ENCODE measurements at places on chromosomes 1 and 21.

DNA sequence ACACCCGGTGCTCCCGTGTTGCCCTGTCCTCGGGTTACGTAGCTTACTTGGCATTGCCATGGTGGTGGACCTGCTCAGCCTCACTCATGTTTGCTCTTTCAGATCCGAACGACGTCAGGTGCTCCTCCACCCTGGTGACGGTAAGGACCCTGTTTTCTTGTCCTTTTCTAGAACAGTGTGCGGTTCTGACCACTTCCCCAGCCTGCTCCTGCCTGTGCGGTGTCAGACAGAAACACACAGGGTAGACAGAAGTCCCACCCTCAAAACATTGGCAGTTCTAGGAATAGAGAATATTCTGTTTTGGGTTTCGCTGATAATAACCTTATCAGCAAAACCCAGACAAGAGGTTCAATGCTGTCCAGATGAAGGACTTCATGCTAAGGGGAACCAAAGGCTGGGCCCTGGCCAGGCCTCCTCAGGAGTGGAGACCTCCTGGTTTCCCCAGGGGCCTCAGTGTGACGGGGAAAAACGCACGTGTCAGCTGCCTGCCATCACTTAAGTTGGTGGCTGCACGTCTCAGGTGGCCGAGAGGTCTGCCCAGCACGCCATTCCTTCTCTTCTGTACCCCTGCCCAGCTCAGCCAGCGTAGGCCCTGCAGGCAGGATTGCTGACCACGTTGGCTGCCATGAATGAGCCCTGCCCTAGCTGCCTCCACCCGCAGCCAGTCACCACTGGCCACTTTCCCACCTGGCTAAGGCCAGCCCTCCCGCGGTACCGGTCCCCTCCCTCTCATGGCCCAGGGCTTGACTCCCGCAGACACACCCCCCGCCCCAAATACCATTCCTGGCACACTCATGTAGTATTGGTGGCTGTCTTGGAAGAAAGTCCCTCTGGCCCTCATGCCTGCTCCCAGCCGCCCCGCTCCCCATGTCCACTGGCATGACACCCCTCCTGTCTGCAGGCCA, 33.6 kb downstream of the SLC37A1 start:
- DNase-seq, result no peak

DNA sequence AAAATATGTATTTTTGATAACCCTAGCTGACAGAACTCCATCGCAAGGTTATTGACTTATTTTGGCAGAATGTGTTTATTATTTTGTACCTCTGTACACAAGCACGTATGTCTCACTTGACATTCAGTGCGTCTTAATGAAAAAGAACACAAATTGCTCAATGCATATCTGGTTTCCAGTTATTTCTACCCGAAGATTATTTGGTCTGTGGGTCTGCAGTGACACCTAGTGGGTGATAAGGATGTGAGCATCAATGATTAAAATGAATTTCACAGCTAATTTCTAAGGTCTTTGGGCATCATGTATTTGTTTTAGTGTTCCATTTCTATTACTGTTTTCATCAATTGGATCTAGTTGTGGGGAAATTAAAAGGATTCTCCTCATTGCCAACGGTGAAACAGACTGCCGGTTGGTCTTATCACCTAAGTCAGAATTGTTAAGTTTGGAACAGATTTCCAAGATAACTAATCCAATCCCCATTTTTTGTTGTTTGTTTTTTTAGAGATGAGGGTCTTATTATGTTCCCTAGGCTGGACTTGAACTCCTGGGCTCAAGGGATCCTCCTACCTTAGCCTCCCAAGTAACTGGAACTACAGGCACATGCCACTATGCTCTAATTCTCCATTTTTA, 13.9 kb downstream of the DDX20 start:
- DNase-seq, result peak; percentile 34

DNA sequence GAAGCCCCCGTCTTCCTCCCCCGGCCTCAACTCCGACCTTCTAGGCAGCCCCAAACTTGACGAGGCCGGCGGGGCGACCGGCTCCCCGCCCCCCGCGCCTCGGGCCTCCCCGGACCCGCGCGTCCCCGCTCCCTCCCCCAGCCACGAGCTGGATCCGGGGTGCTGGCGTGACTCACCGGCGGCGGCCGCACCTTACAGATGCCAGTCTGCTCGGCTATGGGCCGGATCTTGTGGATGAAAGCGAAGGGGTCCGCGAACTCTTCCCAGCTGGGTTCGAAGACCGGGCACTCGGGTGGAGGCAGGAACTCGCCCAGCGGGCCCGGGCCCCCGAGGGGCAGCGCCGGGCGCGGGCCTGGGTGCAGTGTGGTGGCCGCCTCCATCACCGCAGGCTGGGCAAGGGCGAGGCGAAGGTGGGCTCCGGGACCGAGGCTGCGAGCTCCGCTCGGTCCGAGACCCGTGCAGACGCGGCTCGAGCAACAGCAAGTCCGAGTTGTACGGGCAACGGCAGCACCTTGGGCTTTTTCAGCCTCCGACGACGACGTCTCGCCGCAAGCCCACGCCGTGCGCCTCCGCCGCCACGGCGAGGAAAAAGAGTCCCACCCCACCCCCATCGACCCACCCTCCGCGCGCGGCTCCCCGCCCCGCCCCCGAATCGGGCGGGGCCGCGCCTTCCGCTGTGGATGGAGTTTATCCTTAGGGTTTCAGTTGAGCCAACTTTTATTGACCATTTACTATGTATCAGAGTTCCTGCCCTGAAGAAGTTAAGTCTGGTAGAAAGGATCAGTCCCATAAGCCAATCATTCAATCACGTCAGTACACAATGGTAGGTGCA, at the start of gene KDM5B:
TSS of gene KDM5B (minus strand) at position 496 of the 832 bp plus-strand sequence. CDS start at position 380, 116 bp downstream.
- no peak for DNase-seq

- no peak for DNase-seq
Observed at GRCh38 chr1:6794164-6794563, 8.9 kb downstream of the CAMTA1 start.

- DNase-seq, result no peak
Observed at GRCh38 chr1:181111559-181111958, 23.1 kb downstream of the IER5 start.

DNA sequence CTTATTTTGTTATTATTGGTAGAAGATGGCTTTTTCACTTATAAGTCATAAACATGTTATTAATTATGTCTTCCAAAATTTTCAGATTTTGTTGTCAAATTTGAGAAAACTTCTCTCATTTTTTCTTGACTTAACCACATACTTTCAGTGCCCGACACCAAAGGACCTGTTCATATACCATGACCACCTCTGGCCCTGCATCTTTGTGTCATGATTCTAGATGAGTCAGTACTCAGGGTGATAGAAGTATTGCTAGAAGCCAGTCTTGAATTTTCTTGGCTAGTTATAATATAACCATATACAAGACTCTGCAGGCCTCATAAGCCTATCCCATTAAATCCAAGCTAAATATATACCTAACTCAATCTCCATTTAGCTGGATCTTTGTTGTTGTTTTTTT, 35.4 kb upstream of the DPH5 start:
- DNase-seq, result no peak

GRCh38 chr21:31732597-31733550, 956 bp upstream of the SCAF4 start:
- DNase-seq, result no peak

DNA sequence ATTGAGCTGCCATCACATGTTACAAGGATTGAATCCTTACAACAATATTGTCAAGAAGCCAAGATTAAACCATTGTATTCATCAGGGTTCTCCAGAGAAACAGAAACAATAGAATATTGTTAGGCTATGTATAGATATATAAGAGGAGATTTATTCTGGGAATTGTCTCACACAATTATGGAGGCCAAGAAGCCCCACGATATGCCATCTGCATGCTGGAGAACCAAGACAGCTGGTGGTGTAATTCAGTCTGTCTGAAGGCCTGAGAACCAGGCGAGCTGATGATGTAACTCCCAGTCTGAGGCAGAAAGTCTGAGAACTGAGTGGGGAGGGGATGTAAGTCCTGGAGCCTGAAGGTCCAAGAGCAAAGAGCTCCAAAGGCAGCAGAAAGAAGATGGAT, 14.5 kb upstream of the TTF2 start:
- no peak for DNase-seq

DNA sequence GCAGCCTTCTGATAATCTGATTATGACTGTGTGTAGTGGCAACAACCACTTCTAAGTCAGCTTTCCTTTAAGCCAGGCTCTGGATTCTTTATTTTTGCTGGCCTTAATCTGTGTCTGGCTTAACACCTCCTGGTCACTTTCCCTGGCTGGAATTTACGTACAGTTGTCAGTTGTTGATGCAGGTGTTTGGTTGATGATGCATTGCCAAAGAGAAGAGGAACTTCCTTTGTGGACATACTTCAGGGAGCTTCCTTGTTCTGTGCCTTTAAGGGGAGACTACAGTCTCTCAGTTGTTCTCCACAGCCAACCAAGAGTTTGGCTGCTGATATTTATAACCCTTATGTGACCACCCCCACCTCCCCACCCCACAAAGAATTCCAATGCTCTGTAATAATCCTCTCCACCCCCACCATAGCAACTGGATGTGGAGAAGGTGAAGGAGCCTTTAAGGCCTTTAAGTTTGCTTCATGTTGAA, 96.0 kb upstream of the BMP8A start:
- DNase-seq, result peak; percentile 89

- no peak for DNase-seq
Observed at GRCh38 chr1:77354536-77354935, 72.7 kb downstream of the AK5 start.

DNA sequence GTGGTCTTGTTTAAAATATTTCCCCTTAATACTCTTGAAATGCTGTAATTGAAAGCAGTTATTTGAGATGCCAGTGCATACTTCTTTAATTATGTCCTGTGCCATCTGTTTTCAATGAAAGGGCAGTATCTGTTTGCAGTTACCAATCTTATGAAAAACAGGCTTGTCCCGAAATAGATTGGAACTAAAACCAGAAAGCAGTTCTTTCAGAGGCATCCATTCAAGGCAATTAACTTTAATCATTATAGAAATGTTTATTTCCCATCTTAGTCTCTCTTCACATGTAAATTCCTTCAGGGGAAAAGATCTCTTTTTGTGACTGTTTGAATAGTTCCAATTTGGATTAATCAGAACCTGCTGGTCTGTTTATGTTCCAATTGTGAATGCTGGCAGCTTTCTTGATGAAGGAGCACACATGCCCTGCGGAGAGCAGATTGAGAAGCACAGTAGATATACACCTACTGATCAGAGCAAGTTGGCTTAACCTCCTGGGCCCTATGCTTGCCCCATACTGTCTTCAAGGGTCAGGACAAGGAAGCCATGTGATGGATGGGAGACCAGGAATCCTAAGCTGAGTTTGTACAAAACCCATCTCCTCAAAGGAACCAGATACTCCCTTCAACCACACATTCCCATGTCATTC, 41.6 kb upstream of the MROH9 start:
- DNase-seq, result no peak

Measured in non-pigmented ciliary epithelial cell (primary cell).